ENCODE measurements at places on chromosomes 1 and 21.
A peak's percentile ranks its signal among the peaks of the same experiment; 100 is the strongest.

- DNase-seq = peak; percentile 91
These were observed 30.0 kb downstream of the SLC27A3 start for GRCh38 chr1:153805042-153805745.

GRCh38 chr1:86522240-86522639 lies 24.6 kb upstream of the CLCA4 start:
- no peak for DNase-seq

DNA sequence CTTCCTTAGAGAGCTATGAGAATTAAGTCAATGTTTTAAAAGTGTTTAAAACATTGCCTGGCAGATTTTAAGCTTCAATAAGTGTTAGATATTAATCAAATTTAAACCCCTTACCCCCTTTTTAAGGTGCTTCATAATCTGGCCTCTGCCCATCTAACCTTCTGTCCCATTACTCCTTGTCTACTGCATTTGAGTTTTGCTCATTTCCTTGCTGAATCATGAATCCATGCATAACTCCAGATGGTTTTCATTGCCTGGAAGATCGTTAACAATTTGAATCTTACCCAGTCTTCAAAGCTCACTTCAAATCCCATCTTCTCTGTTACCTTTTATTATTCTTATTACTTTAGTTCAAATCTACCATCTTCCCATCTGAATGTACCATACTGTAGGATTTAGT lies 4.6 kb downstream of the HJV start:
- DNase-seq = peak; percentile 19

DNA sequence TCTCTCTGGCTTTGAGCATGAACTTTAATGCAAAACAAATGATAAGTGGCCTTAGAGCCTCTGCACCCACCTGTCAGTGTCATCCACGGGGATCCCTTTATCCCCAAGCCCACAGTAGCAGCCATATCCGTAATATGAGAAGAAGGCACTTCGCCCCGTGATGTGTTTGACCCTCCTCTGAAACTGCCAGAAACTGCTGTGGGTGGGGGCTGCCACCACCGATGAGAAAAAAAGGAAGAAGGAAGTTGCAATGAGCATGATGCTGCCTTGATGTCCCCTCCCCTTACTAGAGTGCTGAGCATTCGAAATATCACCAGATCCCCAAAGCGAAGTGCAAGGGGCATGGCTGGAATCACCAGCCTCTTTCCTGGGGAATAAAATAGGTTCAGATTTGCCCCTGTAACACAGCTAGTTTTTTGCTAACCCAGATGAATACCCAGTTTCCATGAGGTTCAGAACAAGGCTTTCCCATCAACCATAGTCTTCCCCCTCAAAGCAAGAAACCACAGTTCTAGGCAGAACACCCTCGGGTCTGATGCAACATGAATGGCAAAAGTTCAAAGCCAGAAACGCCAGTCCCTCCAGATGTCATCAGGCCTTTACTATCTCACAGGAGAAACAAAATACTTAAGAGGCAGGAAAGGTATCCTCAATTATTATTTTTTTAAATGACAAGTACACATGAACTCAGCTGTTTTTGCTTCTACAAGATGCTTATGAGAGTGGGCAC lies 10.8 kb upstream of the UBXN10 start:
- no peak for DNase-seq

- DNase-seq = no peak
These were observed 31.0 kb downstream of the ASH1L start for GRCh38 chr1:155531624-155532023.

- DNase-seq = no peak
These were observed 44.9 kb downstream of the CAPN9 start for GRCh38 chr1:230791986-230792564.

- DNase-seq = no peak
These were observed 24.0 kb downstream of the ADORA1 start for GRCh38 chr1:203151362-203152157.

- DNase-seq = no peak
These were observed 59.1 kb downstream of the RALGPS2 start for GRCh38 chr1:178784131-178784536.

DNA sequence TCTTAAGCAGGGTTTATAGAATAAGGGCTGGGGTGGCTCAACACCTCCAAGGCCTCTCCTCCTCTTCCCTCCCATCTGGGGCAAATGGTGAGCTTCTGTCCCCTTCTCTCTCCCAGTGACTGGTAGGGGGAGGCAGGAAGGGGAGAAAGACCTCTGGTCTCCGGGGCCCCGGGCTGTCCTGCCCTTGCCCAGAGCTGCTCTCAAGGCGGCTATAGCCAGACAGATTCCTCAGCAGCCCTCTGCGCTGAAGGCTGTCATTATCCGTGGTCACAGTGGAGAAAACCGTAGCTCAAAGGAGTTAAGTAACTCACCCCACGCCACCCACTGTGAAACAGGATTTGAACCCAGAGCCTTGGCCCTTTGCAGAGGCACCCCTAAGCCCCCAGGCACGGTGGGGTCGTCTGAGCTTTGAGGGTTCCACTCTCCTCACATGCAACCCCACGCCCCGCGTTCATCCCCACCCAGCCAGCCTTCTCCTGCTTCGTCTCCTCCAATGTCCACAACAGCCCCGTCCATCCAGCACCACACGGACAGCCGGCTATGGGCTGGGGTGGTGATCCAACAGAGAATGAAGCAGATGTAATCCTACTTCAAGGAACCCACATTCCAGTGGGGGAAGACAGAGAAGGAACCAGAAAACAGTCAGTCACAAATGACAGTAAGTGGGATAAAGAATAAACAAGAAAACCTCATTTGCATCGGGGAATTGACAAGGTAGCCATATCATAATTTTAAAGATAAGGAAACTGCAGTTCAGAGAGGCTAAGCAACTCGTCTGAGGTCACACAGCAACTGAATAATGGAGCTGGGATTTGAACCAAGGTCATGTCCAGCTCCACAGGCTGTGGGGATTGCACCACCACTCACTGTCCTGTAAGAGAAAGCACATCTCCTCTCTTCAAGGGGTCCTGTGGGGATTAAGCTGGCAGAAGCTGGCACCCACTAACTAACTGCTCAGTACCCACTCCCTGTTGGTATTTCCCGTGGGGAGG lies 31.8 kb downstream of the DHRS3 start:
- DNase-seq = no peak

Data from HFFc6 (cell line).